GM23248 (cell line): ENCODE measurements at places on chromosomes 3 and 15. TPM values are rescaled to one million over a fixed set of nuclear protein-coding genes. Genes with fewer than 3 reads are reported as not detected.

DNA sequence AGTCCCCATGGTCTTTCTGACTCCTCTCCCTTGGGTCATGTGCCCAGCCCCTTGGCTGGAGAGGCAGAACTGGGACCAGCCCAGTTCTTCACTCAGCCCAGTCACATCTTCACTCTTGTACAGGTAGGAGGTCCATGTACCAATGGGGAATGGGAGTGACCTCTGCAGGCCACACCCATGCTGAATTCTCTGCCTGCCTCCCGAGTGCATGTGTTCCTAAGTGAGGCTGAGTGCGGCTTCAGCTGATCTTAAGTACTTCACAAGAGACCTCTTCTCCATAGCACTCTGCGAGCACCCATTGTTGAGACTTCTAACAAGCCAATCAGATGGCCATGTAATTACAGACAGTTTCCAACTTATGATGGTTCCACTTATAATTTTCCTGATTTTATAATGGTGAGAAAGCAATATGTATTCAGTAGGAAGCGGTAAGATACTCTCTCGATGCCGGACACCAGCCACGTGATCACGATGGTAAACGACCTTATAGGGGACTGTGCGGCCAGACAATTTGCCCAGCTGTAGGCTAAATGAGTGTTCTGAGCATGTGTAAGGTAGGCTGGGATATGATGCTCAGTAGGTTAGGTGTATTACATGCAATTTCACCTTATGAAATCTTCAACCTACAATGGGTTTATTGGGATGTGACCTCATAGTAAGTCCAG is 112.1 kb downstream of the KLF13 start:
- no peak overlapping the region for H3K4me3 ChIP-seq
- no peaks in the 10 kb centered on the region for H3K27me3 ChIP-seq
- H3K27ac ChIP-seq, result no peak overlapping the region
- H3K4me1 ChIP-seq, result peaks cover 42% of the 10 kb centered on the region
- H3K36me3 ChIP-seq, result no peaks in the 10 kb centered on the region

DNA sequence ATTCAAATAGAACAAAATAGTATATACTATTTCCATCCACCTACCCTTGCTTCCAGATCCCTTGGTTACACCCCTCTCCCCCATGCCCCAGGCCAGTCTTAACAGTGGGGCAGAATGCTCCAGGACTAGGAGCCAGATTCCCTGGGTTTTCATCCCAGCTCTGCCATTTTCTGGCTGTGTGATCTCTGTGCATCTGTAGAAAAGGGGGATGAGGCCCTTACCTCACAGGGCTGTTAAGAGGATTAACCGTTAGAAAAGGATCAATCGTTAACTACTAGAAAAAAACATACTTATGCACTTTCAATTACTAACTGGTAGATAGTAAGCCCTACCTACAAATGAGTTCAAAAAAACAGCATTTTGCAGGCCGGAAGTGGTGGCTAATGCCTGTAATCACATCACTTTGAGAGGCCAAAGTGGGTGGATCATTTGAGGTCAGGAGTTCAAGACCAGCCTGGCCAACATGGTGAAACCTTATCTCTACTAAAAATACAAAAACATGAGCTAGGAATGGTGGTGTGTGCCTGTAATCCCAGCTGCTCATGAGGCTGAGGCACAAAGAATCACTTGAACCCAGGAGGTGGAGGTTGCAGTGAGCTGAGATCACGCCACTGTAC is 11.7 kb downstream of the EBLN2 start:
- H3K27ac ChIP-seq, result no peak overlapping the region
- H3K4me3 ChIP-seq, result no peak overlapping the region
- peaks cover 38% of the 10 kb centered on the region for H3K4me1 ChIP-seq
- H3K36me3 ChIP-seq, result no peaks in the 10 kb centered on the region

- no peaks in the 10 kb centered on the region for H3K36me3 ChIP-seq
- H3K4me1 ChIP-seq, result no peaks in the 10 kb centered on the region
- no peak overlapping the region for H3K27ac ChIP-seq
- no peaks in the 10 kb centered on the region for H3K27me3 ChIP-seq
Observed at GRCh38 chr3:89184151-89184995, 77.0 kb downstream of the EPHA3 start.

DNA sequence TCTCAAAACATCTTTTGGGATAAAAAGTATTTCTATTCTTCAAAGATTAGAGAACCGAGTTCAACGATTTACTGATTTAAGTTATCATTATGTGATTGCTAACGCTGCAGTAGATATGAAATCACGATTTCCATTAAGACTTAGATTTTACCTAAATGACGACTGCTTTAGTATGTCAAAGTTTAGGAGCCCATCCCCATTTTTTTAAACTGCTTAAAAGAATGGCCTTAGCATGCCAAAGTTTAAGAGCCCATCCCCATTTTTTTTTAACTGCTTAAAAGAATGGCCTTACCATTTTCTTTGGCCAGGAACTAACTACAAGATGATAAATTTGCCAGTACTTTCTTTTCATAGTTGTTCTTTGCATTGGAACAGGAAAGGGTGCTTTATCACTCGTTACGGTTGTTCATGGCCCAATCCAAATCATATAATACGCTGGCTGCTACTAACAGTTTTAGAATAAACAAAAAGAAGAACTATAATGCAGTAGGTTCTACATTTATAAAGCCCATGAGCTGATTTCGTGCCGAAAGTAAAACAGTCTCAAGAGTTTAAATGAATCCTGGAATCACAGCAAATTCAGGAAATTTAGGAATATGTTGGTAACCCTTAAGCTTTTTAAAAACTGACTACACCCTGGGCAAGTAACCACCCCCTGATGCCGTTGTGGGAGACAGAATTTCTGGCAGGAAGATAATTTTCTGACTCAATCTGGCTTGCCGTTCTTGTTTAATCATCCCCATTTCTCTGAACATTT is 869 bp upstream of the TSC22D2 start:
- no peaks in the 10 kb centered on the region for H3K27me3 ChIP-seq
- H3K4me1 ChIP-seq, result peaks cover 18% of the 10 kb centered on the region
- peak overlapping the region; percentile 99 for H3K27ac ChIP-seq
- peak overlapping the region; percentile 81 for H3K4me3 ChIP-seq
- peak; percentile 88 for DNase-seq
- peaks cover 11% of the 10 kb centered on the region for H3K36me3 ChIP-seq

GRCh38 chr3:81816473-81817250 is 55.2 kb upstream of the GBE1 start:
- H3K4me1 ChIP-seq, result peaks cover 11% of the 10 kb centered on the region; the same call in 1 of the 2 replicates
- H3K27ac ChIP-seq, result no peak overlapping the region
- no peaks in the 10 kb centered on the region for H3K27me3 ChIP-seq
- no peak overlapping the region for H3K4me3 ChIP-seq

The ZNF106 gene
- total RNA-seq, result 35.7 and 37.8 TPM in 2 replicates

The FAM174B gene
- total RNA-seq, result 1.9 and 4.4 TPM in 2 replicates
